ENCODE measurements at places on chromosomes 4 and X.
A peak's percentile ranks its signal among the peaks of the same experiment; 100 is the strongest.

DNA sequence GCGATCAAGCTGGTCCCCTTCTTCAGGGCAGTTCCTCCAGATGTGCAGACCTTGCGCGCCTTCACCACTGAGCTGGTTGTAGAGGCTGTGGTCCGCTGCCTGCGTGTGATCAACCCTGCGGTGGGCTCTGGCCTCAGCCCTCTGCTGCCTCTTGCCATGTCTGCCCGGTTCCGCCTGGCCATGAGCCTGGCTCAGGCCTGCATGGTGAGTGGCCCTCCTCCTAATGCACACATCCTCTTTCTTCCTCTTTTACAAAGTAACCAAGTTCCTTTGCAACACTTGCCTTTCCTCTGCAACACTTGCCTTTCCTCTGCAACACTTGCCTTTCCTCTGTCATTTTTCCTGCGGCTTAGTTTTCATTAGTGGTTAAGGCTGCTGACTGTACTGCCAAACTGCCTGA, 1.8 kb downstream of the CCDC22 start:
- no peak for DNase-seq

DNA sequence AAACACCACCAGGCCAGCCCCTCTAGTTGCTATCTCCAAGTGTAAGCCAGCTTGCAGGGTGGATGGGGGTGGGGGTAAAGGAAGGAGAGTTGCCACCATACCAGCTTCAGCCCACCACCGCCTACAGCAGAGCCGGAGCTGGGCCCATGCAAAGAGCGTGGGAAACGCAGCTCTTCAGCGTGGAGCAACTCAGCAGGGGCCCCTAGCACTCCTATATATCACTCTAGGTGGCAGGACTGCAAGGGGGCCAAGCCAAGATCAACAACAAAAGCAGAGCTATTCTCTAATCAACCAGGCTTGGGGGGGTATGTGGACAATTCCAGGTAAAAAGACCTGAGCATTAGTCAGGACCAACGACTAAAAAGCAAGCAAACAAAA, 35.5 kb upstream of the IQSEC2 start:
- no peak for DNase-seq

DNA sequence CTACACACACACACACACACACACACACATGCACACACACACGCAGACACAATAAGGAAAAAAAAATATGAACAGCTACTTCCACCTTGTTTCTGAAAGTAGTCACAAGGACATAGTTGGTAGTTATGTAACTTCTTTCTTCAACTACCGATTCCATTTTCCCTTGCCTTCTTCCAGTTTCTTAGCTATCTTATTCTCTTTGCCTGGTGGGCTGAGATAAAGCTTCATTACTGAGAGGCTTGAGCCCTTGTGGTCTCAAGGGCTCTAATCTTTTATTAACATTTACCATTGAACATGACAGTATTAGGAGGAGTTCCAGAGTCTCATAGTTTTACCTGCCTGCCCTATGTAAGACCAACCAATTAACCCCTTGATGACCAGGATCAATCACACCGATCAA, 8.9 kb upstream of the SMIM10 start:
- no peak for DNase-seq

- DNase-seq, result no peak
Measured at GRCh38 chrX:40719218-40719617, 16.1 kb downstream of the MED14 start.

GRCh38 chrX:80812176-80812575, 2.5 kb upstream of the BRWD3 start:
- DNase-seq, result peak; percentile 59

- no peak for DNase-seq
Measured at GRCh38 chr4:145898926-145899531, 39.6 kb downstream of the ZNF827 start.

DNA sequence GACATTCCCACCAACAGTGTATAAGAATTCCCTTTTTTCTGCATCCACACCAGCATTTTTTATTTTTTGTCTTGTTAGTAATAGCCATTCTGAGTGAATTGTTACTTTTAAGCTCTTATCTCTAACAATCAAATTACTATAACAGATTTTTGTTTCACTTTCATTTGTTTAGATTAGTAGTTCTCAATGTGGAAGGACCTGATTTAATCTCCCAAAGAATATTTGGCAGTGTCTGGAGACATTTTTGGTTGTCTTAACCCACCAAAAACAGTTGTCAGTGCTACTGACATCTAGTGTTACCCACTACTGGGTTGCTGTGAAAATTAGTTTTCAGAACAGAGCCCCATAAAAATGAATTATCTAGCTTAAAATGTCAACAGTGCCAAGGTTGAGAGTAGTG, 37.9 kb downstream of the RUFY3 start:
- no peak for DNase-seq

GRCh38 chr4:99847362-99847976, 30.8 kb downstream of the DAPP1 start:
- peak; percentile 46 for DNase-seq

GRCh38 chr4:31929676-31930345, 1209.6 kb downstream of the PCDH7 start:
- no peak for DNase-seq

DNA sequence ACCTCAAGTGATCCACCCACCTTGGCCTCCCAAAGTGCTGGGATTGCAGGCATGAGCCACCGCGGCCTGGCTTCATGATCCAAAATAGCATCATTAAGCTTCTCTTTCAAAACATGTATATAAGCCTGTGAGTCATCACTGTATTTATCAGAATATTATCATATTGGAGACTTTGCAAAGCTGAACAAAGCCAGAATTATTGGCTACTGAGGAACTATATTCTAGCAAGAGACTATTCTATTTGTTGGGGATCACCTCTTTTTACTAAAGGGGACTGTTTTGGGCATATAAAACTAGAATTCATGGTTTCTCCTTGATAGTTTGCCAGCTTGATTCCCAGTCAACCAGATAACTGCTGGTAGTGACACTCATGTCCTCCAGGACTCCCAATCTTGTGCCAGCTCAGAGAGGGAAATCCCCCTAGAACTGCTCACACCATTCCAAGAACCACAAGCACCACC, 40.1 kb downstream of the TET2 start:
- DNase-seq, result no peak

GRCh38 chrX:110267874-110268273, 50.0 kb downstream of the AMMECR1 start:
- no peak for DNase-seq

GRCh38 chrX:149715468-149715867, 3.6 kb downstream of the MAGEA11 start:
- DNase-seq, result no peak

DNA sequence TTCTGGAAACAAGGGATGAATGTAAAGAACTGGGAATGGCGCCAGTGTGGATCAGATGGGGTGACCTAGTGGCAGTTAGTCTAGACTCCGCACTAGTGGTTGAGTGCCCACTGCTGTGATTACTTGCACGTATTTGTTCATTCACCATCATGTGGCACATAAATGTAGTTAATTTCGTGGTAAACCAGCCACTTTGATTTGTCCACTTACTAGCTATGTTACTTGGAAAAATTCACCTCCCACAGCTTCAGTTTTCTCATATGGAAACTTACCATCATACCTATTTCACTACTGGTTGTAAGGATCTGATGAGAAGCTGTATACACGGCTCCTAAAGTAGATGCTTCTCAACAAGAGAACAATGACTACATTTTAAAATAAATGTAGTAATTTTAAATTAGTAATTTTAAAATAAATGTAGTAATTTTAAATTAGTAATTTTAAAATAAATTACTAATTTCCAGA, 394 bp upstream of the DYNLT3 start:
- no peak for DNase-seq

GRCh38 chr4:101306225-101306624, 41.1 kb downstream of the PPP3CA start:
- DNase-seq, result no peak

- DNase-seq, result no peak
Measured at GRCh38 chr4:142440093-142440492, 406.0 kb downstream of the INPP4B start.
